ENCODE measurements at places on chromosomes 3 and 15. TPM values are rescaled to one million over a fixed set of nuclear protein-coding genes. Genes with fewer than 3 reads are reported as not detected.

The CHL1 gene
- total RNA-seq: 0.05 TPM

The ZNF774 gene
- total RNA-seq: 1.5 TPM

The CAND2 gene
- 1.4 TPM for total RNA-seq

The CHRNA7 gene
- 0.28 TPM for total RNA-seq

The ANKUB1 gene
- 1.7 TPM for total RNA-seq

The PPP1R14D gene
- total RNA-seq: not detected

The BNC1 gene
- total RNA-seq: 74.7 TPM

The MAPKBP1 gene
- total RNA-seq: 15.3 TPM

The COLQ gene
- total RNA-seq: 0.21 TPM

The C3orf49 gene
- not detected for total RNA-seq

The RASL12 gene
- not detected for total RNA-seq

The FGF12 gene
- total RNA-seq: 0.14 TPM

The GOLGA8M gene
- total RNA-seq: not detected

The MKRN2 gene
- 27.0 TPM for total RNA-seq

The RTP3 gene
- not detected for total RNA-seq

The GP5 gene
- not detected for total RNA-seq

The TRPM1 gene
- 0.07 TPM for total RNA-seq

The SLC2A2 gene
- total RNA-seq: not detected

The ALPK3 gene
- 0.28 TPM for total RNA-seq

The PLOD2 gene
- total RNA-seq: 44.8 TPM

The PLIN1 gene
- total RNA-seq: 0.07 TPM

The PRICKLE2 gene
- 9.2 TPM for total RNA-seq

The GOLGA6L9 gene
- total RNA-seq: 2.5 TPM

The IGF1R gene
- 28.0 TPM for total RNA-seq
